CD8-positive, alpha-beta T cell (primary cell): ENCODE measurements at places on chromosomes 1 and 21.

DNA sequence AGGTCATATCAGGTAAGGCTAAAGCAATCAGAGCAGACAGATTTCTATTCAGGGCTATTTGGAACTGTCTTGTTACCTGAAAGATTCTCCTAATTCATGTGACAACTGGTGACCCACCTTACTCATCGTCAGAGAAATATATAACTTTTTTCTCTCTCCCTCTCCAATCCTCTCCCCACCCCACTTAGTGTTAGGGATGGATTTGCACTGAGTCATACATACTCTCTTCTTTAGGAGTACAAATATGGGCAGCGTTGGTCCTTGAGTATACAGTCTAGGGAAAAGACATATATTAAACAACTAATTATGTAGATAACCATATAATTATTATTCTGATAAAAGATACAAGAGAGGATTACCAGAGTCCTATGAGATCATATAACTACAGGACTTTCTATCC lies 246.3 kb downstream of the HHIPL2 start:
- DNase-seq, result no peak

DNA sequence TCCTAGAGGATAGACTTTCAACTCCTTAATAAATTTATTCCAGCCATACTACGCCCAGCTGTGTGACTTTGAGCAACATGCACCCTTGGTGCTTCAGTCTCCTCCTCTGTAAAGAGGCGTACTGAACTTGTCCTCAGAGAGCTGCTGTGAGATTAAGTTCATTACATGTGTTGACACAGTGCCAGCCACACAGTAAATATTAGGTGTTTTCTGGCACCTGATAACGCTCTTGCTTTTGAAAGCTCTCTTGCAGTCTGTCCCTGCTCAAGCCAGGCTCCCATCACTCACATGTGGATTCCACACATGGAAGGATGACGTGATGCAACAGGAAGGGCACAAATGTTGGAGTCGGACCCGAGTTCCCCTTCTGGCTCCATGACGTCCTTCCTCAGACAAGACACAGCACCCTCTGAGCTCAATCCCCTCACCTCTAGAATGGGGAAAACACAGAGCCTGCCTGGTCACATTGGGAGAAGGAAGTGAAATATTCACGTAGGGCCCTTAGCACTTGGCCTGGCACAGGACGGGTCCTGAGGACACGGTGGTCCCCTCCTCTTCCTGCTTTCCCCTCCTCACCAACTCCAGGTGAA lies 7.7 kb downstream of the IFNLR1 start:
- no peak for DNase-seq

DNA sequence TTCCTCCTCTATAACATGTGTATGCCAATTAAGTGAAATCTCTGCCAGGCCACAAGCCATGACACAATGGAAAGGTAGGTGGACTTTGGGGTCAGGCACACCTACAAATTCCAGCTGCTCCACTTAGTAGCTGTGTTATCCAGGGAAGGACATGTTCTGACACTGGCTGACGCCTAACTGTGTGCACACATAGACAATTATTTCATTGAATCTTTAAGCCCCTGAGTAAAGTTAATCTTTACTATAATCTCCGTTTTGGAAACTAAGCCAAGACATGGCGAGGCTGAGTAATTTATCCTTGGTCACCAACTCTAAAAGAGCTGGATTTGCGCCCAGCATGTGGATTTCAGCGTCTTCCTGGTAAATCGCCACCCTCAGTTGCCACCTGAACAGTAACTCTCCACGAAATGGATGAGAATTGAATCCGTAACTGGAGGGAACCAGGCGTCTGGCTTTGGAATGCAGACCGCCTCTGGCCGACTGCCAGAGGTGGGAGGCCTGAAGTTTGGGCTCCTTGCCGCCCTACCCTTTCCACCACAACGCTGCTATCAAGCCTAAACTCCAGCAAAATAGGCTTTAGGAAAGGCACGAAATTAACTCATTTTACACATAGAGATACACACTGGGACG lies 888 bp upstream of the SNRPE start:
- no peak for DNase-seq

DNA sequence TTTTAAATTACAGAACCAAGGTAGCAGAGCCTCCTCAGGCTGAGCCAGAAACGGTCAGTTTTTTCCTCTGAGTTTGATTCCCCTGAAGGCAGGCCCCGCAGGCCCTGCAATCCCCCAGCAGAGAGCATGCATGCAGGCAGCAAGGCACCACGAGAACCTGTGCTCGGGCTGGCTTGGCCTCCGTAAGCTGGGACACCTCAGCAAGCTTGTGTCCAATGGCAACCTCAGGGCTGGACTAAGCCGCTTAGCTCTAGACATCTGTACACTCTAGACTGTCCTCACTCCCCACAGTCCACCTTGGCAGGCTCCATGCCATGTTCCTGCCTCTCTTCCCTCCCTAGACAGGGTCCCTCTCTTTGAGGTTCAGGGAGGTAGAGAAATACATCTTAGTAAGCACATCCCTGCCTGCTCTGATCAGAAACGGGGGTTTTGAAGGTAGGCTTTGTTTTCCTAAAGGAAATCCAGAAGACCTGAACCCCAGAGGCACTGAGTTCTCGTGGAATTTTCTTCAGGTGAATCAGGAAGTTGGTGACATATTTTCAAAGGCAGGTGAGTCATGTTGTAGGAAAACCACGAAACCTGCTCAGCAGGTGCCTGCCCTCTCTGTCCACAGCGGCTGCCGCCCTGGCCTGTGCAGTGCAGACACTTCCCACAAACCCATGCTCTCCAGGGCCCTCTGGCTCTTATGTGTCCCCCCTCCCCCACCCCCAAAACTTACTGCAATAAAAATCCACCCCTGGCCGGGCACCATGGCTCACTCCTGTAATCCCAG lies 7.0 kb downstream of the TMEM63A start:
- DNase-seq, result no peak

DNA sequence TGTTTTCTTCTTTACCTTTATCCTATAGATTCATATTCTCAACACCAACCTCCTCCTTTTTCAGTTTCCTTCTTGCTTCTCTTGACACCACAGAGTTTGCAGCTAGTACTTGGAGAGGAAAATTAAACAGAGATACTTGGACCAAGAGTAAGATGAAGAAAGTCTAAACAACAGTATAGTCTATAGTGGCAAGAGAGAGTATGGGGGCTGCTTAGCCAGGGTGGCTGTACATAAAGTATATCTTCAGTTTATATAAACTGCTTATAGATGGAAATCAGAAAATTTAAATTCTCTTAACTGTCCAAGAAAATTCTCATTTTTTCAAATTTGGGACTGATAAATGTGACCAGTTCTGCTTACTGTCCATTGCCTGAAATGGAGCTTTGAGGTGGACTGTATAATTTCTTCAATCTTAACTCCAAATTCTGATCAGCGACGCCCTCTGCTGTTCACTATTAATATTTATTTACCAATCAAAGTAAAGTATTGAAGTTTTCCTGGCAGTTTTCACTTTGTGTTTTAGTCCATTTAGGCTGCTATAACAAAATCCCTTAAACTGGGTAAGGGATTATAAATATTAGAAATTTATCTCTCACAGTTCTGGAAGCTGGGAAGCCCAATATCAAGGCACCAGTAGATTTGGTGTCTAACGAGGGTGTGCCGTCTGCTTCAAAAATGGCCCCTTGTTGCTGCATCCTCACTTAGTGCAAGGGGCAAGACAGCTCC lies 14.8 kb upstream of the METTL18 start:
- no peak for DNase-seq
